ENCODE measurements at places on chromosomes 16 and 17. TPM values are rescaled to one million over a fixed set of nuclear protein-coding genes. Genes with fewer than 3 reads are reported as not detected.

DNA sequence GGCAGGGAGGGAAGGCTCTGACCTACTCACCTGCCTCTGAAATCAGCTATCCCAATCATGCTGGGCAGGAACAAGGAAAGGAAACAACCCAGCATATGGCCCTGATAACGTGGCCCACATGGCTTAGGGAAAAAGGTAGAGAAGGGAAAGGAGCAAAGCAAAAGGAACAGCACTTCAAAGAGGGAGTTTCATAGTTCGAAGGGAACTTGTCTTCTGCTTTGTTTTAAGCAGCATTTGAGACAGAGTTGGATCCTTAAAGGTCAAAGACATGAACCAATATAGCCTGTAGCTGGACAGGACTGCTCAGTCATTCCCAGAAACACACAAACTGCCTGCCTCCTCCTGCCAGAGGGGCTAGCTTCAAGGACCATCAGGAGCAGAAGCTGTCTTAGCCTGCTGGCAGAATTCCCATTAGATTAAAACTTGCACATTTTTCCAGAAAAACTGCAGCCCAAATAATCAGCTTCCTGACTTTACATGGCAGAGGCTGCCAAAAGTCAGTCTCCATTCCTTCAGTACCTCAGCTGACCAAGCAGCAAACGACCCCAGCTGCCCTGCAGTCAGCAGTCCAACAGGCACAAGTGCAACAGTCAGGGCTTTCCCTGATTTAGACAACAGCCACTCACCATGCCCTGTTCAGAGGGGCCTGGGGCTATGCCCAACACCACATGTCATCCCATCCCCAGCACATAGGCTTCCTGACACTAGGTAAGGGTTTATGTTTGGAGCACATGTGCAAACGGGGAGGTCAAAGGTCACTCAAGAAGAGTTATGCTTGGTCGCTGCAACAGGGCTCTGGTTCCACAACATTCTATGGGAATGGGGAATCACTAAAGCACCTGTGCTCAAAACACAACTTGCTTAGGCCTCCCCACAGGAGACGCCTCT lies 32.5 kb downstream of the RANBP10 start:
- DNase-seq: no peak

GRCh38 chr16:86739808-86740207 lies 161.5 kb downstream of the FOXL1 start:
- no peak for DNase-seq

DNA sequence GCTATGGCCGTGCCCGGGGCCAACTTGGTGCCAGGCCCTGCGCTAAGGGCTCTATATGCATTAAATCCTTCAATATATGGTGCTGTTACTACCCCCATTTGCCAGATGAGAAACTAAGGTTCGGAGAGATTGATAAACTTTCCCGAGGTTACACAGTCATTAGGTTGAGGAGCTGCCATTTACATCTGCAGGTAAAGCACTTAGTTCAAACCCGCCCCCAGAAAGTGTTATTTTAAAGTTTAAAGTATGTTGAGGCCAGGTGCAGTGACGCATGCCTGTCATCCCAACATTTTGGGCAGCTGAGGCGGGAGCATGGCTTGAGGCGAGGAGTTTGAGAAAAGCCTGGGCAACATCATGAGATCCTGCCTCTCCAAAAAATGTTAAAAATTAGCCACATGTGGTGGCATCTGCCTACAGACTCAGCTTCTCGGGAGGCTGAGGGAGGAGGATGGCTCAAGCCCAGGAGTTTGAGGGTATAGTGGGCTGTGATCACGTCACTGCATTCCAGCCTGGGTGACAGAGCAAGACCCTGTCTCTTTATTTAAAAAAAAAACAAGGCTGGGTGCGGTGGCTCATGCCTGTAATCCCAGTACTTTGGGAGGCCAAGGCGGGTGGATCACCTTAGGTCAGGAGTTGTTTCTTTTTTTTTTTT lies 264.7 kb downstream of the PARN start:
- DNase-seq: no peak

DNA sequence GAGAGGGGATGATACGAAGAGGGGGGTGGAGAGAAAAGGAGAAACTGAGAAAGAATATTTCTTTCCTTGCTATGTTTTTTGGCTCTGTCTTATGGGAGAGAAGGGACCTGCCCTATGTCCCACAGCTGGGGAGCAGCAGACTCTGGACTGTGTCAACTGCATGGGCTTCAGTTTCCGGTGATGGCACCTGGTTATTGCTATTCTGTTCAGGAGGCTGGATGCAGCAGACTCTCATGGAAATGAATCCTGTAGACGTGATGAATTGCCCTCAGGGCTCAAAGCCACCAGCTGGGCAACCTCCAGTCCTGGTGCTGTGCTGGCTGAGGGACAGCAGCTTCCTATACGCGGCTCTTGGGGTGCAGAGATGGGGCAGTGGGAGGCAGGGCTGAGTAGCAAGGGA lies 121.2 kb downstream of the HAPSTR1 start:
- DNase-seq: no peak

- DNase-seq: no peak
Measured at GRCh38 chr17:80381416-80381923, 33.5 kb upstream of the ENDOV start.

DNA sequence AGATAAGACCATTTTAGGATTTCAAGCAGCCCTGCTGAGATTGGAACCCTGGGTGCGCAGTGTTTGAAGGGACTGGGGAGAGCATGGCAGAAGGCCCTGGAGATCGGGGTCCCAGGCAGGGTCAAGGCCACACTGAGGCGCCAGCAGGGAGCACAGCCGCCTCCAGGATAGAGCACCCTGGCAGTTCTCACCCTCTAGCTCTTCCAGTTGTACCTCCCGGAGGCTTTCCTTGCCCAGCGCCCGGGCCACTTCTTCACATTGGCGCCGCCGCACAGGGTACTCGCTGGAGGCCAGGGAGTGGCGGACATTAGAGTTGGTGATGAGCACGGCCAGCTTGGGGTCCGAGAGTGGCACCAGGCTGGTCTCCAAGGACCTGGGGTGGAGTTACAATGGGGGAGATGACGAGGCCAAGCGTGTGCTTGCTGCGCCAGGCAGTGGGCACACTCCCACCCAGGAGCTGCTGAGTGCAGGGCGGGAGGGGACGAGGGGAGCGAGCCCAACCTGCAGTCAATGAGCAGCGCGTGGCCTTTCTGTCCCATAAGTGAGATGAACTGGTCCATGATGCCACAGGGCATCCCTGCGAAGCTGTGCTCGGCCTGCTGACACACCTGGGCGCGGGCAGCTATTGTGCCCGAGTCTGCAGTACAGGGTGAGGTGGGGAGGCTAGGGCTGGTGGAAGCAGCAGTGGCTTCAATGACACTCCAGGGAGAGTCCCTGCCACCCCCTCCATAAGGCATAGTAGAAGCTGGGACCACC lies 2.3 kb downstream of the GALK1 start:
- no peak for DNase-seq

GRCh38 chr17:75252039-75252816 lies 9.2 kb downstream of the GGA3 start:
- no peak for DNase-seq

- DNase-seq: no peak
Measured at GRCh38 chr17:16443511-16444257, 28.3 kb downstream of the TRPV2 start.

- DNase-seq: no peak
Measured at GRCh38 chr17:34633351-34633750, 54.0 kb downstream of the TMEM132E start.

Gene FAM83G
- 1.0 TPM for total RNA-seq

Gene ZKSCAN2
- total RNA-seq: 15.8 TPM

Gene MMP25
- not detected for total RNA-seq
